ENCODE measurements at places on chromosomes 13 and 19.

DNA sequence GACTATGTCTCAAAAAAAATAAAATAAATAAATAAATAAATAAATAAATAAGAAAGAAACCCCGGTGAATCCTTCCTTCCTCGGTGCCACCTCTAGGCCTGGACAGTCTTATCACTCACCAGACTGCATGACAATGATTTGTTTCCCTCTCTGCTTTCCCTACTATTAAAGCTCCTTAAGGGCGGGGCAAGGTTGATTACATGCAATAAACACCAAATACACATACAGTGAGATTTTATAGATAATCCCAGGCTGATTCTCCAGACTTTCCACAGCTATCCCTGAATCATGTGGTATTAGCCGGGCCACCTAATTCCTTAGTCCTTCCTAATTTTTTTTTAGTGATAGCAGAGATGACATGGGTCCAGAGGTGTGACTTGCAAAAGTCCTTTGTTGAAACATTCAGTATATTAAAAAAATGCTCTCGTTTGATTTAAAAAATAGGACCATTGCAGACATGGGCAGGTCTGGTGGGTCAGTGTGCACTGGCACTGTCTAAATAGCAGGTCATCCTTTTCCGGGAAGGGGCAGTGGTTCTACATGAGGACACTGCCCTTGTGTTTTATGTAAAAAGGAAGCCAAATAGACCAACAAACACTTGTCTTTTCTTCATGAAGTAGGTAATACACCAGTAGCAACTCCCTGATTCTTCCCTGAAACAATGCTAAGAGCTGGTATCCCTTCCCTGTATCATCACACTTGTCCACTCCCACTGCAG, 14.5 kb downstream of the EBPL start:
- DNase-seq: no peak

GRCh38 chr13:45778882-45779281, 72.7 kb downstream of the SIAH3 start:
- DNase-seq: no peak

- DNase-seq: no peak
Observed at GRCh38 chr13:24006520-24007248, 109.4 kb upstream of the C1QTNF9B start.

GRCh38 chr19:1853295-1854038, 5.2 kb upstream of the REXO1 start:
- DNase-seq: peak; percentile 45

DNA sequence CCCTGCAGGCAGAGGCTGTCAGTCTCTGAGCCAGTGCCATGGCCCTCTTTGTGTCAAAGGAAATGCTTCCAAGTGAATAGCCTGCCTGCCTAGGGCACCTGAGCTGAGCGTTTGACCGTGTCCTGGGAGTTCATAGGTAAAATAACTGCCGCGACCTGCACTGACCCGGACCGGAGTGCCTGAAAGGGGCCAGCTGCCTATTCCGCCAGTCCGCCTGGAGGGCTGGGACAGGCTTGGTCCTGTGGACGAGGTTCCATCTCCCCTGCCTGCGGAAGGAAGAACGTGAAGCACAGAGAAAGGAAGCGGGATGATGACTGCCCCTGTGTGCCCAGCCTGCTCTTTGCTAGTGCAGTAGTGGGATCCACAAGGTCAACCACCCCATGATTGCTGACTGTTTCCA, 17.5 kb upstream of the ZNF492 start:
- DNase-seq: no peak

DNA sequence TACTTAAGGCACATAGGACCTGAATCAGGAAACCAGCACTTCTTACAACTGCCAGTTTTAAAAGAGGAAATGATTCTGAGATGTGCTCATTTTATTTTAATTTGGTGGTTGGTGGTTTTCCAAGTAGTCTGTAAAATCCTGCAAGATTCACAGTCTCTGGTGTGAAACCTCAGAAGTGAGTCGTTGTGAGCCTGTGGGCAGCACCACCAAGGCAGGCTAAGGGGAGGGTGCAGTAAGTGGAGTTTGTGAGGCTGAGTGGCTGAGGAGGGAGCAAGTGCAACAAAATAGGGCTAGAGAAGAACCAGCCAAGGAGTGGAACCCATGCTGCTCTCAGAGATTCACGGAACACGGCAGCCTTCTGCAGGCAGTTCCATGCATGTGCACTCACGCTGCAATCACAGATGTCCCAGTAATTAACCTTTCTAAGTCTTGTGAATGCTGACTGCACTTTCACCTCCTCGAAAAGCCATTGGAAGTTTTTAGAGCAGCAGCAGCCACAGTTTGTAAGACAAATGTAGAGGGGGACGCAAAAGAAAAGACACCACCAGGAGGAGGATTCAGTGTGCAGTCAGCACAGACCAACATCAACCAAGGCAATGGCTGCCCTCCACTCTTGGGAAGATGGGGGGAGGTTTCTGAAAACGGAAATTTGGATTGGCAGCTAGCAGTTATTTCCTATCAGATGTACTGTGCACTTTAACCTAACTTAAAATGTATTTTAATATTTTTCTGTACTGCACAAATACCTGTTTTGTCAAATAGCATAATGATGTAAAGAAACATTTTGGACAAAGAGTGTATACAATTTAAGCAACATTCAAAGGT, 44.9 kb downstream of the ESD start:
- no peak for DNase-seq

DNA sequence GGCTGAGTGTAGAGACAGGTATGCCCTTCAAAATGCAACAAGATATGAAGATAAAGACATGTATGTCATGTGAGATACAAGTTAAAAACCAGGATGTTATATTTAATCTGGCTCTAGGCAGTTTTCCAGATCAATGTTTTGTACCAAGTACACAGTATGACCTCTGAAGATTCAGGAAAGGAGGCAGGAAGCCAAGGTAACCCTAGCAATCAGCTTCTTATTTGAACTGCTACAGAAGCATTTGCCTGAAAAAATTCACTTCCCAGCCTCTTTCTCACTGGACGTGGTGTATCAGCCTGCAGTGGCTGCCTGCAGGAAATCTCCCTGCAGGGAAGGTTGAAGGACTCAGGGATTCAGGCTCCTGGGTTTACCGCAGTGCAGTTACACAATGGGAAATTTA, 24.1 kb downstream of the OLFM4 start:
- no peak for DNase-seq

DNA sequence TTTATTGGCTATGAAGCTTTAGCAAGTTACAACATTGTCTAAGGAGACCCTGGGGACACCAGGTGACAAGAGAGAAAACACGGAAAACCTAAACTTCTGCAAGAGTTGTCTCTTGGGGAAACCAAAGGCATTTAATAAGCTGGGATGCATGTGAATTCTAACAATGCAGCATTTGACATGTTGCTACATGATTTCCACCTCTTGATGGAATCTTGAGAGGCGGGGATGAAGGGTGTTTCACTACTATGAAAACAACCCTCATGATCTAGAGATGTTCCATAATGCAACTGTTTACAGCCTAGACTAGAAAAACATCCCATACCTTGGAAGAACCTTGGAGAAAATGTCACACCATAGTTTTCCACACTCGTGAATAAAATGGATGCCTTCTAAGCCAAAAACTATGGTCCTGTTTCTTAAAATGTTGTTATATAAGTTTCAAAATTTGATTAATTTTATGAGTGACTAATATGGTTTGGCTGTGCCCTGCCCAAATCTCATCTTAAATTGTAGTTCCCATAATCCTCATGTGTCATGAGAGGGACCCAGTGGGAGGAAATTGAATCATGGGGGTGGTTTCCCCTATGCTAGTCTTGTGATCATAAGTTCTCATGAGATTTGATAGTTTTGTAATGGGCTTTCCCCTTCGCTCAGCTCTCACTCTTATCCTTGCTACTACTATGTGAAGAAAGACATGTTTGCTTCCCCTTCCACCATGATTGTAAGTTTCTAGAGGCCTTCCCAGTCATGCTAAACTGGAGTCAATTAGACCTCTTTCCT, 164.6 kb downstream of the TNFSF13B start:
- no peak for DNase-seq

DNA sequence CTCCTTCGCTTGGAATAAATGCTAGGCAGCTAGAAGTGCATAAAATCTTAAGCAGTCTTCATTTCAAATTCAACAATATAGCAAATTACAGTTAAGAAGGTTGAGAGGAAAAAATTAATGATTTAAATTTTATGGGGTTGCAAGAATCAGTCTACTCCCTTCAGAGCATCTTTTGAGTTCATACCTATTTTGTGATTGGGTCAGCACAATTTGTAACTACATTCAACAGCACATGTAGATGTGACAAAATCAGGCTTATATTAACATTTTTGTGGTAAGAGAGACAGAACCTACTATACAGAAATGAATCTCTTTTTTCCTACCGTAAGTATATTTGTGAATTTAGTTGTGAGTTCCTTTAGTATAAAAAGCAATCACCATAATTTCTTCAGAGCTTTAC, 520.6 kb upstream of the HTR2A start:
- no peak for DNase-seq

DNA sequence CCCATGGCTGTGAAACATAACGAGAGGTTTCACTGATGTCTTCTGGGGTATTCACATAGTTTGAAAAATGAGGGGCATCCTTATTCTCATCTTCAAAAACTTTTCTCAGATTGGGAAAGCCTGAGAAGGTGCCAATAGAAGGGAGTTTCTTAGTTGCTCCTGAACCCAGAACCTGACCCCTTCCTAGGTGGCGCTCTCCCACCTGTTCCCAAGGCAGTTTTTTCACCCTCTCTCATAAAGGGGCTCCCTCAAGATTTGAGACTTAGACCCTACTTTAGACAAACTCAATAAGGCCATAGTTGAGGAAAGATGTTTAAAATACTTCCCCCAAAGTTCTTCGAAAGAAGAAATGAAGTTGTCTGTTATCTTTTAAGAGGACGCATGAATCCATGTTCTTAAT, 142.2 kb downstream of the FGF9 start:
- DNase-seq: no peak

DNA sequence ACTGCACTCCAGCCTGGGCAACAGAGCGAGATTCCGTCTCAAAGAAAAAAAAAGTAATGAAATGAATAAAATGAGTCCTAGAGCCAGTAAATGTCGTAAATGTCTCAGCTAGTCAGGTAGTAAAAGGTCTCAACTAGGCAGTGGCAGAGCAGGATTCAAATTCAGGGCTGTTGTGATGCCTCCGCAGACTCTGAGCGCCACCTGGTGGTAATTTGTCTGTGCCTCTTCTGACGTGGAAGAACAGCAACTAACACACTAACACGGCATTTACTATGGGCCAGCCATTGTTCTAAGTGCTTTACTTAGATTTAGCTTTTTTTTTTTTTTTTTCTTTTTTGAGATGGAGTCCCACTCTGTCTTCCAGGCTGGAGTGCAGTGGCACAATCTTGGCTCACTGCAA, 30.2 kb downstream of the CYP2F1 start:
- peak; percentile 45 for DNase-seq

DNA sequence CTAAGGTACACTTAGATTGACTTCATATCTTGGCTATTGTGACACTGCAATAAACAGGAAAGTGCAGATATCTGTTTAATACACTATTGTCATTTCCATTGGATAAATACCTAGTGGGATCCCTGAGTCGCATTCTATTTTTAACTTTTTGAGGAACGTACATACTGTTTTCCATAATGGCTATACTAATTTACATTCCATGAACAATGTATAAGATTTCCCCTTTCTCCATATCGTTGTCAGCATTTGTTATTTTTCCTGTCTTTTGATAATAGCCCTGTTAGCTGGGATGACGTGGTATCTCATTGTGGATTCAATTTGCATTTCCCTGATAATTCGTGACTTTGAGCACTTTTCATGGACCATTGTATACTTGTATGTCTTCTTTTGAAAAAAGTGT, 17.4 kb downstream of the OR7A17 start:
- DNase-seq: no peak

- no peak for DNase-seq
Observed at GRCh38 chr19:55132453-55133129, 15.2 kb upstream of the PPP1R12C start.

- no peak for DNase-seq
Observed at GRCh38 chr19:46124638-46125115, at the start of gene IGFL3. Gene IGFL3, minus strand, starts transcription at chr19:46124688. Its CDS starts 39 bp downstream, at chr19:46124649.

- no peak for DNase-seq
Observed at GRCh38 chr13:64029343-64030093, 2613.9 kb upstream of the PCDH20 start.

DNA sequence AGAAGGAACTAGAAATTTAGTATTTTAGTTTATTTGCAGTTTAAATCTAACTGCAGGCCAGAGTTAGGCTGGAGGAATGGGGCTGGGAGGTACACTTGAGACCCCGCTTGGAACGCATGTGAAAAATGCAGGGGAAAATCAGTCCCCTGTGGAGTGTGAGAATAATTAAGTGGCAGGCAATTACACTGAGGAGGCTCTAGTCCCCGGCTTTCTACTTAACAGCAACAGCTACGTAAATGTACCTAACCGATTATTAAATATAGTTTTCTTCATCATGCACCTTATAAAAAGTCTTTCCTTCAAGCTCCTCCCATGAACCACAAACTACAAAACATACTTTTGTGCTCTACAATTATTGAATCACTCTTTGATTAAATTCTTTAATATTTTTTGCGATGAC, 804 bp downstream of the ZNF708 start:
- DNase-seq: peak; percentile 7

All from NCI-H774 (cell line).